Endothelial cell (in vitro differentiated cells): ENCODE measurements at places on chromosomes 3 and 15. TPM values are rescaled to one million over a fixed set of nuclear protein-coding genes. Genes with fewer than 3 reads are reported as not detected.

- peaks cover 38% of the 10 kb centered on the region for H3K36me3 ChIP-seq
- no peak overlapping the region for H3K27ac ChIP-seq
- H3K27me3 ChIP-seq: no peaks in the 10 kb centered on the region
- H3K4me1 ChIP-seq: no peaks in the 10 kb centered on the region
These were observed 70.1 kb downstream of the UQCC5 start for GRCh38 chr3:52606373-52607085.

DNA sequence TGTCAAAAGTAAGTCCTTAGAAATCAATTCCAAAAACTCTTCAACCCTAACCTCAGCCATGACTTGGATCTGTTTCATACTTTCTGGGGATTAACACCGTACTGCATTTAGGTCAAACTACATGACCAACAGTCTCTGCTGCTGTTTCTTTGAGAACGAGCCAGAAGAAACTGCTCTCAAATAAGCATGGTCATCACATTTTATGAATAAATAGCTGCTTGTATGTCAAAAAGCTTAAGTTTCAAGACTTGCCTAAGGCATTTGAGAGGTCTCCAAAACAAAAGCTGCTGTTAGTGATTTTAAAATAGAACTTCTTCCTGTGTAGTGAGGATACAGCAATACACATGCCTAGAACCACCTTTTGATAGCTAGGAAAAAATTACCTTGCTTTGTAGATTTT is 166.3 kb upstream of the CHRM5 start:
- no peak overlapping the region for H3K27ac ChIP-seq
- H3K36me3 ChIP-seq: no peaks in the 10 kb centered on the region
- no peaks in the 10 kb centered on the region for H3K27me3 ChIP-seq
- DNase-seq: no peak
- no peak overlapping the region for H3K4me3 ChIP-seq
- no peaks in the 10 kb centered on the region for H3K4me1 ChIP-seq

DNA sequence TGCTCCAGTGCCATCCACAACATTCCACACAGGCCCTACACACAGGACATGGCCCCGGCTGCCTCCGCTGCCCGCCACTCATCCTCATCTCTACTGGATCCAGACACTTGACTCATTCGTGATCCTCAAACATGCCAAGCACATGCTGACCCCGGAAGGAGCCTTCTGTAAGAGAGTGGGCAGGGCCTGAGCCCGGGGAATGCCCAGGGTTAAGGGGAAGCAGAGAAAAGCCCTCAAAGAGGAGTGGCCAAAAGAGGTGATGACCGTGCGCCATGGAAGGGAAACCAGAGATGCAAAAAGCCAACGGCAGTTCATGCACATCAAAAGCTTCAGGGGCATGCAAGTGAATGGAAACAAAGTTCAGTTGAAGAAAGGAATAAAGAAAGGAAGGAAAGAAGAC is 46.1 kb downstream of the RFTN1 start:
- peaks cover 38% of the 10 kb centered on the region for H3K4me1 ChIP-seq
- H3K36me3 ChIP-seq: peaks cover 34% of the 10 kb centered on the region
- H3K4me3 ChIP-seq: no peak overlapping the region
- no peak overlapping the region for H3K27ac ChIP-seq
- no peak for DNase-seq

ZDHHC3 gene
- 135 TPM for total RNA-seq

GRCh38 chr15:38514601-38515000 is 50.0 kb downstream of the RASGRP1 start:
- DNase-seq: no peak
- peaks cover 24% of the 10 kb centered on the region for H3K4me1 ChIP-seq
- H3K27ac ChIP-seq: no peak overlapping the region
- H3K27me3 ChIP-seq: peaks cover 3% of the 10 kb centered on the region

DNA sequence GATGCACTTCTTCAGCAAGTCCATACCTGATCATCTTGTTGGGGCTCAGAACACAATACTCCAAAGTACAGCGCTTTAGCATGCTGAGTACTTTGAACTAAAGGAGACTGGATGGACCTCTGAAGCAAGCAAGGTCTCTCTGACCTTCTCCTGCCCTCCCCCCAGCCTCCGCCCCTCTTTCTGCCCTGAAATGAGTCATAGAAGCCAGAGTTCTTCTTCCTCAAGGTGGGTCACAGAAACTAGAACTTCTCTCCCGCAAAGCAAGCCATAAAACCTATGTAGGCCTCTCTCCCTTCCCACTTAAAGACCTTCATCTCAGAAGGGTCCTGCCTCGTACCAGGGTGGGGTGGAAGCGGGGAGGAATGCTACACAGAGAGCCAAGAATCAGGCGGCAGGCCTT is 230.5 kb upstream of the PROK2 start:
- H3K27me3 ChIP-seq: no peaks in the 10 kb centered on the region
- no peak for DNase-seq
- H3K36me3 ChIP-seq: no peaks in the 10 kb centered on the region
- no peak overlapping the region for H3K4me3 ChIP-seq
- H3K4me1 ChIP-seq: peaks cover 3% of the 10 kb centered on the region

DNA sequence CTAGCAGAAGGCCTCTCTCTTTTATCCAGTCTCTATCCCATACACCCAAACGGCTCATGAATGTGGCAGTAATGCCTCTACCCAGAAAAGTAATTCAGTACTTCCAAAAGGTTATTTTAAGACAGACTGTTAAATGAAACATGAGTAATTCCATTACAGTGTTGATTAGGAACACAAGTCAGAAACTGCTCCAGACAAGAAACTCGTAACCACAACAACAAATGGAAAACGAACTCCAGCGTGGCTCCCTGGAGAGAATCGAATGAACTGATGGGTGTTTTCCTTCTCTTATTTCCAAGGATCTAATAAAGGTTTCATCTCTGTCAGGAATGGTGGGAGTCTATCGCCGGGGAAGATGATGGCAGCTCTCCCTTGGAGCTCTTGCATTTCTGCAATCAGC is 228.4 kb downstream of the MAGI1 start:
- H3K4me3 ChIP-seq: no peak overlapping the region
- no peak overlapping the region for H3K27ac ChIP-seq
- peaks cover 6% of the 10 kb centered on the region for H3K4me1 ChIP-seq
- H3K36me3 ChIP-seq: peaks cover 3% of the 10 kb centered on the region
- peaks cover 3% of the 10 kb centered on the region for H3K27me3 ChIP-seq

GRCh38 chr3:123586131-123586530 is 1.3 kb upstream of the HACD2 start:
- H3K36me3 ChIP-seq: peaks cover 27% of the 10 kb centered on the region
- no peak overlapping the region for H3K4me3 ChIP-seq
- peaks cover 4% of the 10 kb centered on the region for H3K4me1 ChIP-seq
- peak; percentile 28 for DNase-seq
- no peaks in the 10 kb centered on the region for H3K27me3 ChIP-seq

CHRFAM7A gene
- 1.9 TPM for total RNA-seq

ANO10 gene
- total RNA-seq: 112 TPM

DNA sequence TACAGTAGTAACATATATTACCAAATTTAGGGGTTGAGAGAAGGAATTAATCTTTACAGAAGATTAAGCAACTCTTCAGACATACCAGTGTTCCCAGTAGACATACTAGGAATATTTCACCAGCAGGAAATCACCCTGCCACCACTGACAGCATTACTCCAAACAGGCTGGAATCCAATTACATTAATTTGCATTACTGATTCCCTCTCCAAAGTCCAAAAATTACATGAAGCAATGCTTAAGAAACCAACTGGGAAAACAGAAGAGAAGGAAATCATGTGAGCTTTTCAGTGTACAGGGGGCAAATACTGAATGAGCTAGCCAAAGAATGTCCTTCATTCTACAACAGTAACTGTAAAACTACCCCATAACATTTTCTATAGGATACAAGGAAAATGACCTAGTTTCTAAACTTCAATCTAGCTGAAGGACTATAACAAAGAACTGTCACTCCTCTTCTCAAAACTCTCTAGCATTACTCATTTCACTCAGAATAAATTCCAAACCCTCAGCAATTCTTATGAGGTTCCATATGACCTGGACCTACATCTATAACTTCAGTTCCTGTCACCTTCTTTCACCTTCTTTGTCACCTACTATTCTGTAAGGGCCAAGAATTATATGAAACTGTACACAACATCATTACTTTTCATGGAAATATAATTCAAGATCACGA is 72.7 kb downstream of the INO80 start:
- DNase-seq: no peak
- peak overlapping the region; percentile 37 for H3K4me3 ChIP-seq
- H3K4me1 ChIP-seq: no peaks in the 10 kb centered on the region
- no peak overlapping the region for H3K27ac ChIP-seq
- H3K36me3 ChIP-seq: peaks cover 33% of the 10 kb centered on the region
- peaks cover 3% of the 10 kb centered on the region for H3K27me3 ChIP-seq

DNA sequence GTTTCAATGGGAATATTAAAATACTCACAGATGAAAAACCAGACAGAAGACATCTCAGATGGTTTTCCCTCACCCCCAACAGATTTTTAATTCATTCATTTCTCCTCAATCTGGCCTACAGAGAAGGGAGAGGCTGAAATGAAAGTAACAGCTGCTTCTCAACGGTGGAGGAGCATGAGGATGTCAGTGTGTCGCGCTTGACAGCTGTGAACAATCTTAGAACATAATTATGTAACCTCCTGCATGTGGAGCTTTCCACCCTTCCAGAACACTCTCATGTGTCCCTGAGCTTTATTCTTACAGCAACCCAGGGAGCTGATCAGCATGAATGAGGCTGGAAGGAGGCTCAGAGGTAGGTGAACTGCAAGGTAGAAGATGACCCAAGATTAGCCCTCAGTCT is 52.7 kb downstream of the MB21D2 start:
- H3K27me3 ChIP-seq: peaks cover 4% of the 10 kb centered on the region
- no peak for DNase-seq
- H3K27ac ChIP-seq: no peak overlapping the region
- no peak overlapping the region for H3K4me3 ChIP-seq
- peaks cover 18% of the 10 kb centered on the region for H3K4me1 ChIP-seq

DNA sequence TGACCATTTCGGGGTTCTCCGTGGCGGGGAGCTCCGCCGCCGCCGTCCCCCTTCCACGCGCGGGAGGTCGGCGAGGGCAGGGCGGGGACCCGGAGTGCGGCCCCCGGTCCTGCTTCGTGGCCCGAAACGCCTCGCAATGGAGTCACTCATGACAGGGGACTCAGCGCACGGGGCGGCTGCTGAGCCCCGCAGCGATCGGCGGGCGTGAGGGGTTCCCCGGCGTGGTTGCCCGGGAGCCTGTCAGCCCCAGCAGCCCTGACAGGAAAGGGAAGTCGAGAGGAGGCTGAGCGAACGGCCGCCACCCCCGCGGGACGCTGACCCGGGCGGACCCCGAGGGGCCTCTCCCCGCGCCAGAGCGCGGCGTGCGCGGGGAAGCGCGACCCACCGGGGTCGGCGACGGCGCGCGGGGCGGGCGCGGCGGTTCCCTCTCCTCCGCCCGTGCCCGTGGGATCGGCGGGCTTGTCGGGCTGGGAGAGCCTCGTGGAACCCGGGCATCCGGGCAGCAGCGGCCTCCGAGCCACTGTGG is 564 bp upstream of the PIGZ start:
- no peak overlapping the region for H3K27ac ChIP-seq
- H3K4me1 ChIP-seq: peaks cover 3% of the 10 kb centered on the region
- peaks cover 23% of the 10 kb centered on the region for H3K36me3 ChIP-seq
- H3K4me3 ChIP-seq: no peak overlapping the region
- peaks cover 26% of the 10 kb centered on the region for H3K27me3 ChIP-seq

TTC23 gene
- 24.3 TPM for total RNA-seq

- DNase-seq: no peak
These were observed 549.4 kb upstream of the MDFIC2 start for GRCh38 chr3:70861855-70862254.

DZIP1L gene
- 7.7 TPM for total RNA-seq

DNA sequence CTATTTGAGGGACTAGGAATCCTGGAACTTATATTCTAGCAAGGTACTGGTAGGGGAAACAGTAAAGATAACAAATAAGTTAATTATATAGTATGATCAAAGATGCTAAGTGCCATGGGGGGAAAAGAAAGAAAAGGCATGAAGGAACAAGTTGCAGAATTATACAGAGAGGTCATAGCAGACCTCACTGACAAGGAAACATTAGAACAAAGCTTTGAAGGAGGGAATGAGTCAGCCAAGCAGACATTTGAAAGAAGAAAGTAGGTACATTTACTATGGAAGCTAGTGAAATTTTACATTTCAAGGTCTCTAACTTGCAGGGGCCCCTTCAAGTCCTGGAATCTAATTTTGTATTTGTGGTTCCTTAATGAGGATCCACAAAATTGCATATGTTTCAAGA is 57.2 kb upstream of the TIPARP start:
- no peak overlapping the region for H3K4me3 ChIP-seq
- H3K27ac ChIP-seq: no peak overlapping the region
- peaks cover 3% of the 10 kb centered on the region for H3K4me1 ChIP-seq

CEMIP gene
- not detected for total RNA-seq

DNA sequence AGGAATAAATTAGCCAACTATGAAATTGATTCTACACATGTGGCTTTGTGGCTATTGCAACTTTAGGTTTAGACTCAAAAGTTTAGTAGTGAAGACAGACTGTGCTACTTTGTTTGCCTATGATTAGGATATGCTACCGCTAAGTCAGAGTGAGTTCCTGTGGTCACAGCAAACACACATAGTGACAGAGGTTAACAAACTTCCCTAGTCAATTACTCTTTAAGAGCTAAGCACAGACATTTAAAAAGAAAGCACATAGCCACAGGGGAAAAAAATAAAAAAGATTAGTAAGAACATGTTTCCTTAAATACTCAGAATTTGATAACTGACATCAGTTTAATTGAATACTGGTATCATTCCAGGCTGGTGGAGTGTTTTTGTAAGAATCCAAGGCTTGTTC is 207.1 kb downstream of the GBE1 start:
- H3K27me3 ChIP-seq: no peaks in the 10 kb centered on the region
- peaks cover 16% of the 10 kb centered on the region for H3K4me1 ChIP-seq
- peaks cover 7% of the 10 kb centered on the region for H3K36me3 ChIP-seq
- peak overlapping the region; percentile 83 for H3K27ac ChIP-seq
- H3K4me3 ChIP-seq: no peak overlapping the region

- H3K4me3 ChIP-seq: no peak overlapping the region
- no peaks in the 10 kb centered on the region for H3K36me3 ChIP-seq
- no peaks in the 10 kb centered on the region for H3K4me1 ChIP-seq
- no peak for DNase-seq
These were observed 55.9 kb upstream of the PHLDB2 start for GRCh38 chr3:111803123-111803593.

FAM107A gene
- 0.18 TPM for total RNA-seq
